Central memory CD4-positive, alpha-beta T cell (primary cell): ENCODE measurements at places on chromosomes 12 and 14.

DNA sequence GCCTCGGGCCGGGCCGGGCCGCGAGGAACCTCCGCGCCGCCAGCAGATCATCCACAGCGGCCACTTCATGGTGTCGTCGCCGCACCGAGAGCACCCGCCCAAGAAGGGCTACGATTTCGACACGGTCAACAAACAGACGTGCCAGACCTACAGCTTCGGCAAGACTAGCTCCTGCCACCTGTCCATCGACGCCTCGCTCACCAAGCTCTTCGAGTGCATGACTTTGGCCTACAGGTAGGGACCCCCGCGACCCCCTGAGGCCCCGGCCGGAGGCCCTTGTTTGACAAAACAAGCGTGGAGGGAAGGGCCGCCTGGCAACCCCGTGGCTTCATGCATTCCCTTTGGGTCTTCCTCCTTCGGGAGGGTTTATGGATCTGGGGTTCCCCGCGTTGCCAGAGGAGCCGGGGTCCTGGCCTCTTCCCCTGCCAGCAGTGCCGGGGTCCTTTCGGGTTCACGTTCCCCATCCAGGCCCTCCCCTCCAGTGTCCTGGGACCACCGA, 526 bp downstream of the MLXIP start:
- DNase-seq: no peak

GRCh38 chr12:75695926-75696325, 184.5 kb upstream of the KRR1 start:
- no peak for DNase-seq

GRCh38 chr14:44347316-44347715, 159.8 kb downstream of the FSCB start:
- DNase-seq: no peak

- no peak for DNase-seq
Measured at GRCh38 chr12:39402922-39403321, 40.0 kb downstream of the KIF21A start.

- no peak for DNase-seq
Measured at GRCh38 chr12:52214421-52214802, 18.6 kb upstream of the KRT7 start.

DNA sequence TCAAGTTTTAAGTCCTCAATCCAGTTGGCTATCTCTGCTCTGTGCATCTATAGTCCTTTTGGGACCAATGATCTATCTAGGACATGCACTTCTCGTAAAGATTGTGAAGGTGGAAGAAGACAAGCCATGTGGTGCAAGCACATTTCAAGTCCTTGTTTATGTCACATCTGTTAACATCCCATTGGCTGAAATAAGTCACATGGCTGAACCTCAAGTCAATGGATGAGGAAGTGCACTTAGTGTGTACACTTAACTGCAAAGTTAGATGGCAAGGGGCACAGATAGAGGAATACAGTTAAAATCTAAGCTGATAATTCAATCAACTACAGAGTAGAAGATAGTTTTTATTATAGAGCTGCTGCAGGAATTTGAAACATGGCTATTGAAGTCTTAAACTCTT, 362.8 kb upstream of the TBX3 start:
- DNase-seq: no peak

GRCh38 chr14:77848031-77848430, 48.1 kb downstream of the ADCK1 start:
- DNase-seq: no peak

GRCh38 chr12:128191380-128191779, 75.6 kb upstream of the TMEM132C start:
- DNase-seq: no peak

GRCh38 chr14:94164685-94165431, 9.3 kb upstream of the PPP4R4 start:
- no peak for DNase-seq

DNA sequence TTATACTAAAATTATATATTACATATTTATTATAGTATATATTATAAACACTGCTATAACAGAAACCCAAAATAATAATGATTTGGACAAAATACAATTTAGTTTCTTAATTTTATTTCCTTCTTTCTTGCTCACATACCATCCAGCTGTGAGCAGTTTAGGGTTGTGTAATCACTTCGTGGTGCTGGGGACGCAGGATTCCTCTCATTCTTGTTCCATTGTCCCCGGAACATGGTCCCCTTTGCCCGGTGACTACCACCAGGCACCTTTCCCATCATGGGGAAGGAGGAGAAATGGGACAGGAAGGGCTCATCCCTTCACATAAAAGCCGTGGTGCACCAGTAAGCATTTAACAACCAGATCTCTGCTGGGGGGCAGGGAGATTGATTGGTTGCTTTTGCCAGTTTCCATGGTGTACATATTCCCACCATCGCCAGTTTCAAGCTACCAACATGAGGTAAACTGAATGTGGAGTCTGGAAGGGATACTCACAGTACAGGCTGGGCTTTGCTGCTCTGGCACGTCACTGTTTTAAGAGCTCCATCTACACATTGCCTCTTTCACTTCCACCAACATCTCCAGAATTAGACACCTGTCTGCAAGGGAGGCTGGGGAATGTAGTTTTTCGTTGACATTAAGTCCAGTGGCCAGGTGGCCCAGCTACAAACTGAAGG, 191.5 kb downstream of the TMEM132C start:
- no peak for DNase-seq

DNA sequence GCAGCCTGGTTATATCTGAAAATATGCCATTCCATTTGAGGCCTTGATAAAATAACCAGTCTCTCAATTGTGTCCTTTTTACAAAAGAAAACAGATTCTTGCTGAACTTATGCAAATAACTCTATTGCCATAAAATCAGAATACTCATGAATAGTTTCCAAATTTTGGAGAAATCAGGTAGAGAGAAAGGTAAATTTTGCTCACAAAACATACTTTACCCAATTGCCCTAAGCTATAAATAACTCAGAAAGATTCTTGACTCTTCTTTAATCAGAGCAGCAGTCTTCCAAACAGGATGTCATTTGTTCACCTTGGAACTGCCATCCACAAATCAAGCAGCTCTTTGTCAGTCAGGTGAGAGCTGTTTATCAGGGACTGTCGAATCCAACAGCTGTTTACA, 12.6 kb downstream of the ZNF26 start:
- DNase-seq: no peak

DNA sequence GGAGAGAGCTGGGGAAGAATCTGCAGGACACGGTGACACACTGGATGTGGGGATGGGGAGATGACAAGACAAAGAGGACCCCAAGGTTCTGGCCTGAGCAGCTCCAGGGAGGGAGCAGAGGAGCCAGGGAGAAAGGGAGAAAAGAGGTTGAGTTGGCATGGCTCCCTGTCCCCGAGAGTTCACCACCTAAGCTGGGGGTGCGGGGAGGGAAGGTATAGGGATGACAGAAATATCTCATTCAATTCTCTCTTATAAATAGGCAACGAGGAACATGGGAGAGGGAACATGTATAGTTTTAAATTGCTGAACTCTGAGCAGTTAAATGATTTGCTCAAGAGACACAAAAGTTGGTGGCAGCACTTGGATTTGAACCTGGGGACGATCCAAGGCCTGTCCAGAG, 85.1 kb downstream of the CMKLR1 start:
- no peak for DNase-seq

- DNase-seq: no peak
Measured at GRCh38 chr12:116892349-116893140, 11.3 kb upstream of the HRK start.

DNA sequence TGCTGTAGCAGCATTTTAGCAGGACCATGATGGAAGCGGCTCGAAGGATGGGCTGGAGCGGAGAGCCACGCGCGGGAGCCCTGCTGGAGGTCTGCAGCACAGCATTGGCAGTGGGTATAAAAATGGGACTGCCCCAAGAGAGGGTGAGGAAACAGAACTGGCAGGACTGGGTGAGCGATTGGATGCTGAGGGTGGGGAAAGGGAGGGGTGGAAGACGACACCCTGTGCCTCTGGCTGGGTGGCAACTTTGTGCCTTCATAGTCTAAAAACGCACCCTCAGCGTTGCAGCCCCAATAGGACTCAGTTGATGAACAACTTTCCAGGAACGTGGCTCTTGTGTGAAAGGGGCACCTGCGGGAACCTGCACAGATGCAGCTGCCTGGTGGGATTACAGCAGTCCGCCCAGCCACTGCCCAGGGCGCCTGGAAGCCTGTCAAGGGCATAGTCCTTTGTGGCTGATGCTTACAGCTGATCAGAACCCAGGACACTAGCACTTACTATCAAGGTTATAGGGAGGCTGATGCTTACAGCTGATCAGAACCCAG, 73.0 kb downstream of the NINJ2 start:
- no peak for DNase-seq

DNA sequence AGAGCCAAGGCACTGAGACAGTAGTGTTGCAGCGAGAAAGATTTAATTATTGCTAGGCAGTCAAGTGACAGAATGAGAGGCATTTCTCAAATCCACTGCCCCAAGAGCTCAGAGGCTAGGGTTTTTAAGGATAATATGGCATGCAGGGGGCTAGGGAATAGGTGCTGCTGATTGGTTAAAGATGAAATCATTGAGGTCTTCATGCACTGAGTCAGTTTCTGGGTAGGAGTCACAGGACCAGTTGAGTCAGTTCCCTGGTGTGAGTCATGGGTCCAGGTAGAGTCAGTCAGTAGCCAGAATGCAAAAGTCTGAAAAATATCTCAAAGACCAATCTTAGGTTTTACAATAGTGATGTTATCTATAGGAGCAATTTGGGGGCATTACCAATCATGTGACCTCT, 323.8 kb downstream of the RGS6 start:
- no peak for DNase-seq

- no peak for DNase-seq
Measured at GRCh38 chr12:49335118-49335954, 1.7 kb downstream of the C1QL4 start.

DNA sequence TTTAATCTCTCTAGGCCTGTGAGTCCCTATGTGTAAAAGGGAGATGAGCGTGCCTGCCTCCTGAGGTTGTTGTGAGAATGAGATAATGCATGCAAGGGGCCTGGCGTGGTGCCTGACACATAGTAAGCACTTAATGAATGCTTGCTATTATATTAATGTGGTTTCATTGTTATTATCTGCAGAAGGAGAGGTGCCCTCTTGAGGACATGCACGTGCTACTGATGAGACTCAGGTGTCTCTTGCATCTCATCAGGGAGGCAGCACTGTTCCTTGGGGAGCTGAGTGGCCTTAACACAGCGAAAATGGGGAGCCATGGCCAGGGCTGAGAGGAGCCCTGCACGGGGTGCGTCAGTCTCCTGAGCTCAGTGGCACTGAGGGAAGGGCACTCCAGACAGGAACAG, 29.9 kb upstream of the BCDIN3D start:
- DNase-seq: no peak

DNA sequence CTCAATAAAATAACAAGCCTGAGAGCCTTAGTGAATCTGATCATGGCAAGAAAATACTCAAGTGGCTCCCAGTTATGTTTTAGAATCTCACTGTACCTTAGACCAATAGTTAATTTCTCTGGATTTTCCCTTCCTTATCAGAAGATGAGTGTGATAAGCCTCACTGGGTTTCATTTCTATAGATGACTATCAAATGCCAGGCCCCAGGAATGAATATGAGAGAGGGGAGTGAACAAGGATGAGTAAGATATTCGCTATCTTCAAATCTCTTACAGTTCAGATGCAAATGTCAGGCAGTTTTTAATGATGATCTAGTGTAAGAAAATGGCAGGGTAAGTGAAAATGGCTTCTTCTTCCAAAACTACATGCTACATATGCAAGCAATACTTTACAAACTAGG, 26.1 kb upstream of the OR10P1 start:
- DNase-seq: no peak

DNA sequence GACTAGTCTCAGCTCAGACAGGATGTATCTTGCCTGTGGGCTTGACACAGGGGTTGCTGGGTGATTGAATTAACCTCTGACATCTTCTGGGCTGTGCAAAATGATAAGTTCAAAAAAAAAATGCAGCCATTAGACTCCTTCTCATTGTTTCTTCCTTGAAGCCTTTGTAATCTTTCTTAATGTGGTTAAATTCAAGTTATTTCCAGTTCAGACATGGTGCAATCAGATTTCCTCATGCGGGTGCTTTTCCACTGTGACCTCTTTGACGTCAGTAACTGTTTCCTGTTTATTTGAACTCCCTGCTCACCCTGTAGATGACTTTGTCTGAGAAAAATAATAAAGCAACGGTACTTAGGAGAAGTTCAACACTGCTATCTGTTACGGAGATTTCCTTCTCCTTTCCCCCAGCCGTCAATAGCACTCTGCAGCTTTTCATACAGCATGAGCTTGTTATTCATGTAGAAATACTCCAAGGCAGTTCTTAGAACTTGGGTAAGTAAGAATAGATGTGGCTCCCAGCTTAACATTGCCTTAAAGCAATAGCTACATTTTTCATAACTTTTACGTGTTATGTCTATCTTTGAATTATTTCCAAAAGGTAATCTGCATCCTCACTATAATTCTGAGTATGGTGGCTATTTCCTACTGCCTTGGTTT, 155.5 kb downstream of the PRKCH start:
- peak; percentile 95 for DNase-seq

DNA sequence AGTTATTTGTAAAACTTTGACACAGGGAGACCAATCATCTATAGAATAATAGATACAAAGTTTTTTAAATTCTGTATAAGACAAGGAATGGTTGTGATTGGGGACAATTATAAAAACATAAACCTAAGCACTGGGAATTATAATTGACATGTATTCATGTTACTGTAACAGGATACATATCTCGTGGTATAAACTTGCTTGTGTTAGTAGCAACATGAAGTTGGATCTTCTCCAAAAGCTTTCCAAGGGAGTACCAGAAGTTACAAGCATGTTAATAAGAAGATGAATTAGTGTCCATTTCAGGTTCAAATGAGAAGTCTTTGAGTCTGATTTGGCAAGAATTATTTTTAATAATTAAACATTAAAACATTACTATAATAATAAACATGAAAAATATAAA, 42.2 kb downstream of the CDKL1 start:
- DNase-seq: no peak

GRCh38 chr12:51678086-51678724, 87.2 kb downstream of the SCN8A start:
- DNase-seq: no peak

GRCh38 chr12:127980585-127980984, 286.4 kb upstream of the TMEM132C start:
- DNase-seq: no peak

GRCh38 chr12:119676022-119676421, 8.1 kb downstream of the PRKAB1 start:
- DNase-seq: no peak

GRCh38 chr14:103806805-103807204, 40.6 kb downstream of the PPP1R13B start:
- DNase-seq: no peak

GRCh38 chr14:57464008-57464730, 29.5 kb downstream of the CCDC198 start:
- no peak for DNase-seq
